NCI-H2029 treated with DMSO at 0.1 percent for 48 hours (cell line): ENCODE measurements at places on chromosomes 6 and 20.

GRCh38 chr20:14830899-14831298 lies 493.5 kb upstream of the FLRT3 start:
- no peak for DNase-seq

- DNase-seq = no peak
Observed at GRCh38 chr6:140537211-140537610, 1162.8 kb upstream of the CITED2 start.

DNA sequence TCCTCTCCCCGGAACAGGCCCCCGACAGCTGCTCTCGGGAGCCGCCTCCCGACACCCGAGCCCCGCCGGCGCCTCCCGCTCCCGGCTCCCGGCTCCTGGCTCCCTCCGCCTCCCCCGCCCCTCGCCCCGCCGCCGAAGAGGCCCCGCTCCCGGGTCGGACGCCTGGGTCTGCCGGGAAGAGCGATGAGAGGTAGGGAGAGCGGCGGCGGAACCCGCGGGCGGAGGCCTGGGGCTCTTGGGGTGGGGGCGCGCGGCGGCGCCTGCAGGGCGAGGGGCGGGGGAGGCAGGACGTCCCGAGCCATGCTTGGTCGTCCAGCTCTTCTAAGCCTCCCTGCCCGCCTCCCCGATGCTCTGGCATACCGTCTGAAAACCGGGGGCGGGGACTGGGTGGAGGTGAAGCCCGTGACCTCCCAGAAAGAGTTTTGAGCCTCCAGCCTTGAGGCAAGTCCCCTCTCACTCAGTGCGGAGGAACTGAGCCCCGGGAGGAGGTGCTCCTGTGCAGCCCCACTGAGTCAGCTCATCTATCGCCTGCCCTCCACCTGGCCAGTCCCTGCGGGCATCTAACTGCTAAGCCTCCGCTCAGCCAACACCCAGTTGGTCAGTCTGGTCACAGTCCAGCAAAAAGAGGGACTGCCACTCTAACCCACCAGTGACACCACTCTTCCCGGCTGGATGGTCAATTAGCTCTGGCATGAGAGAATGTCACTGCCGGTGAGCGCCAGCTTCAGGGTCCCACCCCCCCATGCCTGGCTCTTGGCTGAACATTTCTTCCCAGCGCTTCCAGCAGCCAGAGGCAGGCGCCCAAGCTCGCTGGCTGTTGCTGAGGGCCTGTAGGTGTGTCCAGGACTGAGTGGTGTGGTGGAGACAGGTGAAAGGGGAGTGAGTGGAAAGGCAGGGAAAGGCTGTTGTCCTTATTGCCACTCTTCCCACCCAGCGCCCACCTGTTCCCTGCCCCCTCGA lies 482 bp downstream of the DDR1 start:
- peak; percentile 34 for DNase-seq

- DNase-seq = no peak
Observed at GRCh38 chr20:41567615-41568014, 50.6 kb downstream of the CHD6 start.

DNA sequence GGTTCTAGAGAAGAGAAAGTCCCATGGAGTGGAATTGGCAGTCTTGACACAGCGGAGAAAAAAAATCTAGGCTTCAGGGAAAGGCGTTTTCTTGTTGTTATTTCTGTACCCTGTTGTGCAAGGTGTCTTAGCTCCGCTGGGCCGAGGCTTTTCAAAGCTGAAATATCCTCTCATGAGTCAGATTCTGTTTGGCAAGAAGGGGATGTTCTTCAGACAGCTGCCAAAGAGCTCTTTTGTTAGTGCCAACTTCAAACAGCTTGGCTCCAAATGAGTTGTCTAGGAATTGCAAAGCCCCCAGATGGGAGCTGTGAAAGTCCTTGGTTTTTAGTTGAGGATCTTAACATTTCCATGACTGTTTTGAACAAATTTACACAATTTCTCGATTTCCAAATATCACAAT lies 45.6 kb downstream of the LRRN4 start:
- DNase-seq = no peak

DNA sequence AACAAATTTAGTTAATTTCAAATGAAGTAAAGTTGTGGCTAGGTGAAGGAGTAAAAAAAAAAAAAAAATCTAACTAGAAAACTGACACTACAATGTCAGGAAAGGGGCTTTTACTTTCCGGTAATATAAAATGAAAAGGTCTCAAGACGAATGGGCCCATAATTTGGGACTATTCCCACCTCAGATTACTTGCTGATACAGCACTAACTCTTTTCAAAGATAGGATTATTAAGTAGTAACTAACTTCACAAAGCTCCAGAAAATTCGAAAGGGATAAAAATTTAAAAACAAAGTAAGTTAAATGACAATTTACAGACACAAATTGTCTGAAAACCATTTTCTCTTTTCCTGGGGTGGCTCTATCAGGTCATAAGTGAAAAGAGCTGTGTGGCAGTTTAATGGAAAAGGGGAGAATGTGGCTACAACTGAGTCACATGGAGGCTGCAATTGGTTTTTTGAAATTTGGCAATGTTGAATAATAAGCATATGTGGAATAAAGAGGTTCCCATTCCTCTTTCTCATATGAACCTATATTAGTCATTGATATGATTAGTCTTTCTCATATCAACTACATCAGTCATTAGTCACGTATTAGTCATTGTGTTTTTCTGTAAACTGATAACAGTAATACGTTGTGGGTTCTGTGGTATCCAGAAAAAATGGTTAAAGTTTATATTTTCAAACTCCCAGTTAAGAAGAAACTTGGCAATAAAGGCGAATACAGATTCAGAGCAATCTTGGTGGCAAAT lies 78.0 kb downstream of the RWDD2A start:
- DNase-seq = no peak

DNA sequence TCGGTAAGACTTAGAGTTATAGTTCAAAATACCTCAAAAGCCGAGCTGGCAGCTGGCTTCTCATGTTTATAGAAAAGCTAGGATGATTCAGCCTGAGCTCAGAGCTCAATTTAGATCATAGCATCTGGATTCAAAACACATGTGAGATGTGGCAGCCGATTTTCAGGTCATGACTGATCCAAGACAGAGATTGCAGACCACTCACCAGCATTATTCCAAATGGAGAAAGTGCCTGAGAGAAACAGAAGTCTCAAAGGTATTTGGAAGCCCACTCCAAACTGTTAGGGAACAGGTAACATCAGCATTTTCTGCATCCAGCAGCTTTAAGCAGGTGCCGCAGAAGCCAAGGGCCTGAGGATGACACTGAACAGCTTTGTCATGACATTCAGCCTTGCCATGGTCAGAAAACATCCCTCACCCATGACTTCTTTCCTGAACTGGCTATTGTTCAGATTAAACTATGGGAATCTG lies 102.2 kb downstream of the BACH2 start:
- no peak for DNase-seq

- DNase-seq = no peak
Observed at GRCh38 chr6:25927178-25927577, 3.3 kb downstream of the SLC17A2 start.

GRCh38 chr6:30066577-30067459 lies at the start of gene PPP1R11:
Gene PPP1R11 (plus strand): TSS chr6:30067198. CDS start chr6:30067411, 213 bp downstream.
- DNase-seq = peak; percentile 96

DNA sequence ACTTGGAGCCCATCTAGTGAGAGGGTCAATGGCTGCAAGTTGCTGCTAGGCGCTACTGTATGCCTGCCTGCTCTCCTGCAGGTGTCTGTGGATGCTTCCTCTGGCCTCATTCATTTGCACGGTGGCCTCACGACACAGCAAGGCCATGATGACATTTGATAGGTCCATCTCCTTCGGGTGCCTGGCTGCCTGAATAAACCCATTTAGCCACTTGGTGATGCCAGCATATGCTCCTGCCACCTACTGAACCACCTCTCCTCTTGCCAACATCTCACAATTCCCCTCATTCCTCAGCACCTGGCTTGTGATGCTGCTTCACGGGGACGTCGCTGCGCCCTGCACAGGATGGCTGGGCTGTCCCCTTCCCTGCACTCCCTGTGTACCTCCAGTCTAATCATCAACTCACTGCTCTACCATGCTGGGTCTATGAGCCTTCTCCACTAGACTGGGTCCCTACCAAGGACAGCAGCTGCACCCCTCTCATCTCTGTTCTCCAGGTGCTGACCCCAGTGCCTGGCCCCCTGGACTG lies 51.1 kb downstream of the AGPAT4 start:
- DNase-seq = no peak

DNA sequence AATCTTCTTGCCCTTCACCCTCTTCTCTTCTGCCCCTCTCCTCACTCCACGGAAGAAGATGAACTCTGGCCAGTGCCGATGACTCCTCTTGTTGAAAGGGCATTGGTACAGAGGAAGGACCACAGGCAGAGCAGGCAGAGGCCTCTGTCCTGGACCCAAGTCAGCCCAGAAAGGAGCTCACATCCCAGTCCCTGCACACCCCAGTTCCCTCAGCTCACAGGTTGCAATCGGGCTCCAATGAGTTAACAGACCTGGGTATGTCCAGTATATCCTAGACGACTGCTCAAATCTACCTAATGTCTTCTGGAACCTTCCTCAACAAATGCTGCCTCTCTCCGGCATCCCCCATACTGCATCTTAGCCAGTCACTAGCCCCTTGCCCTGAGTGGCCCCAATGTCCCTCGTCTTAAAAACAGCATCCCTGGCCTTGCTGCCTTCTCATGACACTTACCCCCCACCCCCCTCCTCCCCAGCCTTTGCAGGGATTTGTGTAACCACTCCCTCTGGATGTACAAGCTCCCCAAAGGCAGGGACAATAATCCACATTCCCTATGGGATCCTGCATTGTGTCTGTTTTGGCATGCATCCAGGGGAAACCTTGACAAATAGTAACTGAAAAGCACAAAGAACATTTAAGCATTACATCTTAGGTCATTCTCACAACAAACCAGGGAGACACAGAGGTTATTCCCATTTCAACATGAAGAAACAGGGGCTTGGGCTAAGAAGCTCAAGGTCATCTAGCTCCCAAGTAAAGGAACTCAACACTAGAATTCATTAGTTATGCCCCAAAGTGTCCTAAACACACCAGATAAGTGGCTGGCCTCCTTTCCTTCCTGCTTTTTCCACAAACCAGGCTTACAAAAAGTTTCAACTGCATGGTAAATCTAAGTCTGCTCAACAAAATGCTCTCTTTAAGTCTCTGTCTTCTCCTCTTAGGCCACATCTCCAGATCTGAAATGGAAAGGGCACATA lies 45.1 kb downstream of the TRERF1 start:
- DNase-seq = no peak

DNA sequence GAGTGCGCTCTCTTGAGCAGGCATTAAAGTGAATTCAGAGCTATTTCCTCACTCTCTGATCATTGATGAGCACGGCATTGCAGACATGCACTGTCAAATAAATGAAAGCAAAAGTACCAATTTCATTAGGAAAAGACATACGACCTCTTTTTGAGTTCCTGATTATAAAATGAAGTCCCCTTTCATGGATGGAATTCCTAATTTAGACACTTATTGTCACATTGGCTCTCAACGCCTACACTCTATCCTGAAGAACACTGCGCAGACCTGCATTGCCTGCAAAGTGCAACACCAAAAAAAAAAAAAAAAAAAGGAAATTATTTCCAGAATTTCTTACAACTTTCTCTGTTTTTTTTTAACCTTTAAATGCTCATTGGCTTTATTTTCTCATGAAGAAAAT lies 1.6 kb downstream of the ADGRB3 start:
- DNase-seq = no peak

DNA sequence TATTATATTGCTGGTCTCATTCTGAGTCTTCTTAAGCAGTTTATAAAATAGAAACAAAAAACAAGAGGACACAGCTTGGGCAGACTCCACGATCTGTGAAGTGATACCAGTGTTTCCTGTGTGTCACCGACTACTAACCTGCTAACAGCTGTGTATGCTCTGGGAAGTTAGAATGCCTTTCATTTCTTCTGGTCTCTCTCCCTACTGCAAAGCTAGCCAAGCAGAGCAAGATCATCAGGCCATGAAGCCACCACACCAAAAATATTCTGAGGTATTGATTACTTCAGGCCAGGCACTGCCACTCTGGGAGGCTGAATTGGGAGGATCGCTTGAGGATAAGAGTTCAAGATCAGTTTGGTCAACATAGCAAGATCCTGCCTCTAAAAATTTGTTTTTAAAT lies 46.9 kb upstream of the SMIM29 start:
- DNase-seq = no peak

DNA sequence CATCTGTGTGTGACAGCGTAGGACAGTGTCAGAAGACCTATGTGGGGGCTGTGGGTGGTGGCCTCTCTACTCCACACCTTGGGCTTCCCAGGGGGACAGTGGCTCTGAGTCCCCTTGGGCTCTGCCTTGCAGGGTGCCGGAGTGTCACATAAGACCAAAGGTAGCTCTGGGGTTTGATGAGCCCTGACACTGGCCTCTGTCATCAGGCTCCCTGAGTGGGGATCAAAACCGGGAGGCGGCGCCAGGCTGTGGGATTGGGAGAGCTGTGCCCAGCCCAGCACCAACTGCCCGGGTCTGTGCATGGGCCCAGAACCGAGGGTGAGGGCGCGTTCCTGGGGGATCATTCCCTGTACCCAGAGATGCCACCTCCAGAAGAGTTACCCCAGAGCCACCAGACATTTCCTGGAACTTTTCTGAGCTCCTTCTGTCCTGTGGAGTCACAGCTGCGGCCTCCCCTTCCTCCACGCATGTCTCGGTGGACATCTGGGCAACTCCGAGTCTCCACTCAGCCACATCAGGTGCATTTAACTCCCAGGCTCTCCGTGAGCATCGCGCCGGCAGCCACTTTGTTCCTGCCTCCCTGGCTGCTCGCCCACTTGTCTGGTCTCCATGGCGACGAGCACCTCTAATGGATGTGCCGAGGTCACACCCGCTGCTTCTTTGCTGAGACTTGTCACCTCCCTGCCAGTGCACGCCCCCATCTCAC lies 94.7 kb downstream of the TMEM242 start:
- DNase-seq = peak; percentile 52

GRCh38 chr20:40019510-40019909 lies 669.5 kb downstream of the MAFB start:
- peak; percentile 80 for DNase-seq

DNA sequence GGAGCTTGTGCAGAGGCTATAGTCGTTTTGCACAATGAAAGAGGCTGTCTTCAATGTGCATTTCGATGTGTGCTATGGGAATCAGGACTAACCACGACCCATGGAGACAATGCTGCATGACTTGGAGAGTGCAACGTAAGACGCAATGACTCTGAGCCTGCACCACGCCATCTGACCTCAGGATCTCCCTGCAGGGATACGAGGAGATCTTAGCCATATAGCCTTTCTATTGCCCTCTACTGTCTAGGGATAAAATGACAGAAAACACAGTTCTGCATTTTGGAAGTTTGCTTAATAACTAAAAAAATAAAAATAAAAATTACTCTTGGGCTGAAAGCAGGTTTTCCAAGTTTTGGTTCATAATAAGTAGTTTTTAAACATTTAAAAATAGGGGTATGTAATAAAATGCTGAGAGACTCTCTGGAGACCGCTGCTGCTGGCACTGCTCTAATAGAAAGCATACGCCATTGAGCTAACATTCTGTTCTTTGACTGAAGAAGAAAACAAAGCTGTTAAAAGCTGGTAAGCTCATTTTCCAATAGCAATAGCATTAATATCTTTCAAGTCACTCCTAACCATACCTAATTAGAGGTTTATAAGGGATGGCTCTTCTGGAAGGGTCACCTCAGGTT lies 87.2 kb downstream of the PDE7B start:
- no peak for DNase-seq

DNA sequence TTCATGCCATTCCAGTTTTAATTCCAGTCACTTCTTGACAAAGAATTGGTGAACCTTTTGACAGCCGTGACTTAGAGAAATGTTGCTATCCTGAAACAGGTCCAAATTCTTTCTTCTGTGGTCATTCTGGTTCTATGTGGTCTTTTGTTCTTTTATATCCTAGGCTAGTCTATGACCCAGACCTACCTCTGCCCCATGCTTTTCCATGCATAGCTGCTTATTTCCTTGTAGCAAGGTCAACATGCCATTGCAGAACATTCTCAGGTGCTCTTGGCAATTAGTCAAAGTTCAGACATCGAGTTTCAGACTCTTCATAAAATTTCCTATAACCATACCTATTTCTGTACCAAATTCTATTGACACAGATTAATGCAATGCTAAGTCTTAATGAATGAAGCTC lies 202.6 kb downstream of the PLCB1 start:
- DNase-seq = no peak
